ENCODE measurements at places on chromosomes 2 and 18.

DNA sequence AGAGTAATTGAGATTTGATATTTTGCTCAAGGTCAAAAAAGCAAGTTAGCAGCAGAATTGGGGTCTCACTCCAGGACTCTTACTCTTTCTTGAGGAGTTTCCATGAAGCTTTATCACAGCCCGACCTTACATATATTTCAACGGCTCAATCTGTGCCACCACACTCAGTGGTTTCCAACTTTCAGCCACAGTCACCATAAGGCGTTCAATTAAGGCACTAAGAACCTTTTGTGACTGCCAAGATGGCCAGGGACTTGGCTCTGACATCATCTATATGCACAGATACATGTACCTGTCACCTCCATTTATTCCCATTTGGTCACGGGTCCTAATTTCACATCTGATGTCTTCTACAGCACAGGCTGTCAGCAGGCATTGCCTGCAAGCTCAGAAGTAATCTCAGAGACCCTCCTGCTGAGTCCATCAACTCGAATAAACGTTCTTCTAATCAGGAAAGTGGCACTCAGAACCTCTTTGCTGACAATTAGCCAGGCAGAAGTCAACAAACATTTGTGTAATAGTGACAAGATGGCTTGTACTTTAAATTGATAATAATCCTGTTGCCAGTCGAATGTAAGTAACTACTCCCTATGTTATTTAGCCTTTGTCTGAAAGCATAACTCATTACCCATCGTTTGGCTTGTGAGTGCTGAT is 16.1 kb downstream of the DYTN start:
- no peak for DNase-seq

DNA sequence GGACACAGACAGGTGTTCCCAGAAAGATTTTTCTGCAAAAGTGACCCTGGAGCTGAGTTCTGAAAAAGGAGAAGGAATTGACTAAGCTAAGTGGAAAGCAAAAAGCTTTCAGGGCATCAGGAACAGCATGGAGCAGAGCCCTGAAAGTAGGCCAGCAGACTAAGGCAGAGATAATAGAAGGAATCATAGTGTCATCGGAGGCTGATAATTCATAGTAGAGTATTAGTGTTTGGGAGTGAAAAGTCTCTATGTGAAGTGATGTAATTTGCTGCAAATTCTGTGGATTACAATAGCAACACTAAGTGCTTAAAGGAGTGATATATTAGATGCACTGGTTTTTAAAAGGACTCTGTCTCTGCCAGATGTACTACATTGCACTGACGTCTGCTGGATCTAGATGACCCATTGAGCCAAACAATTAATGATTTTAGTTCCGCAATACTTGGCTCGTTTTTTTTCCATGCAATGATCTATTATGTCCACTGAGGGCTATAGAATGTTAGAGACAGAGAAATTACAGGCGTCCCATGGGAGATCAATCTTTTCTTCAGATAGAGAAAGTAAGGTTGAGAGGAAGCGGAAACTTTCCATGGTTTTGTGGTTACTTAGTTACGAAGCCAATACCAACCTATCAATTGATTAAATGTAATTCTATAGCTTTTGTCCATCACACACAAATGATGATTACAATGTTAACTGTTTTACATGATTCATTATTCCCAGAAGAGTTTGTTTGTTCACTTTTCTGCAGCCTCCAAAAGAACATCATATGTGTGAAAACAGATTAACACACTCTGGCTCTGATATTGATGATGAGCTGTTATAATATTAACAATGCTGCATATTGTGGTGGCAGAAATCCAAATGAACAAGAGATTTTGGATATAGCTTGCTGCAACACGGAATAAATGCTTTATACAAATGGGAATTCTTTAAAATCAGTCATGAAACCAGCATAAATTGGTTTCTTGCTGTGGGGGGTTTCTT is 143.7 kb downstream of the MC4R start:
- no peak for DNase-seq

DNA sequence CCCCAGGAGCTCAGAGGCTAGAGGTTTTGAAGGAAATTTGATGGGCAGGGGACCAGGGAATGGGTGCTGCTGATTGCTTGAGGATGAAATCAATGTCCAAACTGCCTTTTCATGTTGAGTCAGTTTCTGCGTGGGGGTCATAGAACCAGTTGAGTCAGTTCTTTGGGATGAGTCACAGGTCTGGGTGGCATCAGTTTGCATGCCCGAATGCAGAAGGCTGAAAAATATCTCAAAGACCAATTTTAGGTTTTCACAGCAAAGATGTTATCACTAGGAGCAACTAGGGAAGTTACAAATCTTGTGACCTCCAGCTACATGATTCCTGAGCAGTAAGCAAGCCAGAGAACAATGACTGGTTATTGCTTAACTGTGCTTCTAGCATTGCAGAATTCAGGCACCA is 1135.1 kb upstream of the CRIM1 start:
- no peak for DNase-seq

GRCh38 chr2:171793691-171794678 is 100.1 kb downstream of the SLC25A12 start:
- no peak for DNase-seq

DNA sequence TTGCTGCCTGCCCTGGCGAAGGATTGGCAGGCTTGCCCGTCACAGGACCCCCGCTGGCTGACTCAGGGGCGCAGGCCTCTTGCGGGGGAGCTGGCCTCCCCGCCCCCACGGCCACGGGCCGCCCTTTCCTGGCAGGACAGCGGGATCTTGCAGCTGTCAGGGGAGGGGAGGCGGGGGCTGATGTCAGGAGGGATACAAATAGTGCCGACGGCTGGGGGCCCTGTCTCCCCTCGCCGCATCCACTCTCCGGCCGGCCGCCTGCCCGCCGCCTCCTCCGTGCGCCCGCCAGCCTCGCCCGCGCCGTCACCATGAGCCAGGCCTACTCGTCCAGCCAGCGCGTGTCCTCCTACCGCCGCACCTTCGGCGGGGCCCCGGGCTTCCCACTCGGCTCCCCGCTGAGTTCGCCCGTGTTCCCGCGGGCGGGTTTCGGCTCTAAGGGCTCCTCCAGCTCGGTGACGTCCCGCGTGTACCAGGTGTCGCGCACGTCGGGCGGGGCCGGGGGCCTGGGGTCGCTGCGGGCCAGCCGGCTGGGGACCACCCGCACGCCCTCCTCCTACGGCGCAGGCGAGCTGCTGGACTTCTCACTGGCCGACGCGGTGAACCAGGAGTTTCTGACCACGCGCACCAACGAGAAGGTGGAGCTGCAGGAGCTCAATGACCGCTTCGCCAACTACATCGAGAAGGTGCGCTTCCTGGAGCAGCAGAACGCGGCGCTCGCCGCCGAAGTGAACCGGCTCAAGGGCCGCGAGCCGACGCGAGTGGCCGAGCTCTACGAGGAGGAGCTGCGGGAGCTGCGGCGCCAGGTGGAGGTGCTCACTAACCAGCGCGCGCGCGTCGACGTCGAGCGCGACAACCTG is at the start of gene DES:
Gene DES, plus strand, starts transcription at position 223 of the 857 bp plus-strand sequence. Its CDS starts 86 bp downstream, at position 309.
- DNase-seq = no peak

DNA sequence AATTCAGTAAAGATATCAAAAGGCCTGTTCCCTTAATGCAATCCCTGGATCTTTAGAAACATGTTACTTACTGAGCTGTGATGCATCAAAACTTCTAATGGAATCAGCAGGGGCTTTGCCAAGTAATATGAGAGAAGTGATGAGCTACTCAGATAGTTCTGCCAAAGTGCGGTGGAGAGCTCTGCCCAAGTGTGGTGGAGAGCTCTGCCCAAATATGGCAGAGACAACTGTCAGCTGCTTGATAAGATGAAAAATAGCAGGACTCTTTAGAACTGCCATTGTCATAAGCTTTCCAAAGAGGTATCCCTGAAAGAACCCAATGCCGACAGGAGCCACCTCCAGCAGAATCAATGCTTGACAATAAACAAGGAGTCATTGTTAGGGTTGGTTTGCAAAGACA is 167.9 kb upstream of the SLC39A10 start:
- no peak for DNase-seq

All from activated naive CD4-positive, alpha-beta T cell treated with Interleukin-2 at 50 U/mL for 16 hours (primary cell).